Stimulated activated CD8-positive, alpha-beta memory T cell treated with anti-CD3 and anti-CD28 coated beads, Interleukin-15, amount 100 ng/mL, for 4 hours (primary cell): ENCODE measurements at places on chromosomes 2 and 18.

DNA sequence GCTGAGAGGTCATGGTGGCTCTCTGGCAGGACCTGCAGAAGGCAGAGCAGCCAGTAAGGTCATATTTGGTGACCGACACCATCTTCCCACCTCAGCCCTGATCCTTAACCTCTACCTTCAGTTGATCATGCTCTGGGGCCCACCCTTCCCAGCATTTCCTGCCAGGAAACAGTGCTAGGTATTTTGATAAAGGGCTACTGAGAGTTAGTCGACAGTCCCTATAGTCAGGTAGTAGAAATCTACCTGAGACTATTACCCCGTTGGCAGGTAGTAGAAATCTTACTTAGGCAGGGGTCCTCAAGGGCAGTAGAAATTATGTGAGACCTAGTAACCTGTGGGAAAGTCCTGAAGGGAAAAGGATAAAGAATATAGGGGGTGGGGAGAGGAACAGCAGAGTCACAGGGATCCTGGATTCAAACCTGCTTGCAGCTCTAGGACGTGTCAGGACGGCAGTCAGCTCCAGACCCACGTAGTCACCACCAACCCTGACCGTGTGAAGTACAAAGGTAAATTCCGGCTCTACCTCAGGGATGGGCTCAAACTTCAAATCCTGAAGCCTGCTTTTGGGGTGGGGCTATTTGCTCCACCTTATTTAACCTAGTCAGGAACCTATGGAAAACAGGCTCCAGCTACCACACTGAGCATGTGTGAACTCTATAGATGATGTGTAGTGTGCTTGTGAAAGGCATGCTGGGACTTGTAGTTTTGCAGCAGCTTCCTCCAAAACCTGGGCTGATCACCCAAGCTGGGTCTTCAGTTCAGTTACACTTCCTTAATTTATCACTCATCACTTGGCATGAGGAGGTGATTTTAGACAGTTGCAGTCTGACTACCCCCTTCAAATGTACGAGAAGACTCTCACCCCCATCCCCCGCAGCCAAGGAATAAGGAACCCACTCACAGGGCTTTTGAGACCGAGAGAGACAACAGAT is at the start of gene DQX1:
Gene DQX1, minus strand, starts transcription at position 515 of the 932 bp plus-strand sequence. Its CDS starts 502 bp downstream, at position 13.
- DNase-seq, result no peak

- no peak for DNase-seq
Observed at GRCh38 chr2:201696151-201696659, 2.2 kb downstream of the MPP4 start.

DNA sequence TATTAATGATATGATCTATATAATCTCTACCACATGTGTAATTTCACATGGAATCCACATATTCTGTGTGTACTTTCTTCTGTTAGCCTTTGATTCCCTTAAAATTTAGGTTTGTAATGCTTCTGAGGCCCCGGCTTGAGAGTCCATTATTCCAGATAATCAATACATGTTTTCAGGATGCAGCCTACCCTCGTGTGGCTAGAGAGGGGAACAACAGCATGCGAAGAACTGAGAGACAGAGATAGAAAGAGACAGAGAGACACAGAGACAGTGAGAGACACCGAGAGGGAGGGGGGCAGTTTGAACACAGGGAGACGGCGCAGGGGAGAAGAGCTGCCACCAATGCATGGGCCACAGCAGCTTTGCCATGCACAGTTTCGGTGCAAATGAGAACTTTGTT is 185.4 kb downstream of the SNTG2 start:
- DNase-seq, result no peak

DNA sequence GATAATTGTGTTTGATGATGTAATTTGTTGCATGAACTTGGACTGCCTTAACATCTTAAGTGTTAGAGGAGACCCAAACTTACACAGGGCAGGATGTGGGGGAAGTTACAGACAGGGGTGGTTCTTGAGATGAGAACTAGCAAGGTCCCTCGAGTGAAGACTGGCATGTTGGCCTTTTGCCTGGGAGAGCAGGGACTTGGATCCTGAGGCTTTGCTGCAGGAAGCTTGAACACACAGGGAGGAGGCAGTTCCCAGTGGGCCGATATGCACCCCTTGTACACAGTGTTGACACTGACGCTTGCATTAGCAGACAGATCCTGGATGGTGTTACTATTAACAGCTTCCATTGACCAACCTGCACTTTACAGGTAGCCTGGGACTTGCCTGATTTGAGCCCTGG is 47.5 kb downstream of the CHRNA1 start:
- DNase-seq, result no peak

- DNase-seq, result no peak
Observed at GRCh38 chr2:241432824-241433448, 75.4 kb downstream of the STK25 start.

DNA sequence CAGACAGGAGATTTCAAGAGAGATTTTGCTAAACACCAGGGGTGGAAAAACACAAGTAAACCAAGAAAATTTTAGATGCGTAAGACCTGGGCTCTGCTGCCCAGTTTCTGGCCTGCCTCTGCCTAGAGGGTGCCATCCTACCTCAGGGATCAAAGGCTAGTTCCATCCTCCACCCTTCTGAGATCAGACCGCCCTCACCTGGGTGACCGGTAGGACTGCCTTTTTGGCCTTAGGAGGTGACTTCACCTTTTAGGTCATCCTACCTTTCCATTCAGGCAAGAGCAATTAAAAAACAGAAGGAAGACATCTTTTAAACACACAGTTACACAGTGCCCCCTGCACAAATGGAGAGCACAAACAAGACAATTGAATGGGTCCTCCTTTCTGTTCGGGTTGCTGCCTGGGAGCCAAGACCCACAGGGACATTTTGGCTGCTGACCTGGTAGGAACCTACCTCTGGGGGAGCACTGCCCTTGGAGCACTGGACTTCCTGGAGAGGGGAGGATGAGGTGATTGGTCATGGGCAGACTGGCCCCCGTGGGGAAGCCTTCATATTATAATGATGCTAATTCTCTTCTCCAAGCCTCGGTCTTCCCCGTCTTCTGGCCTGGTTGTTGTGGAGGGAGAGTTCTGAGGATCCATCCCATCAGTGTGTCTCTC is 3.1 kb downstream of the PSD4 start:
- DNase-seq, result no peak

DNA sequence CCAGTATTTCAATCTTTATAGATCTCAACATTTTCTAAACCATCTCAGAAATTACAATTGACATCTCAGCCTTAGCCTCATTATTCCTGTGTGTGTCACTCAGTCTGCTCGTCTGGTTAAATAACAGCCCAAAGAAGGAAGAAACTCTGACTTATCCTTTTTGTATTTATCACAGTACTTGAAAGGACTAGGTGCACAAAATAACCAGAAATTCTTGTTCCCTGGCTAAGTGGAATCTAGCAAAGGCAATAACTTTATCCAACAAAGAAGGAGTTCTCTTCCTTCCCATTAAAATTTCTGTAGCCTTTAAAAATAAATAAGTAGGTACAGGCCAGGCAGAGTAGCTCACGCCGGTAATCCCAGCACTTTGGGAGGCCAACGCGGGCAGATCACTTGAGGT is 139.9 kb upstream of the PID1 start:
- no peak for DNase-seq

DNA sequence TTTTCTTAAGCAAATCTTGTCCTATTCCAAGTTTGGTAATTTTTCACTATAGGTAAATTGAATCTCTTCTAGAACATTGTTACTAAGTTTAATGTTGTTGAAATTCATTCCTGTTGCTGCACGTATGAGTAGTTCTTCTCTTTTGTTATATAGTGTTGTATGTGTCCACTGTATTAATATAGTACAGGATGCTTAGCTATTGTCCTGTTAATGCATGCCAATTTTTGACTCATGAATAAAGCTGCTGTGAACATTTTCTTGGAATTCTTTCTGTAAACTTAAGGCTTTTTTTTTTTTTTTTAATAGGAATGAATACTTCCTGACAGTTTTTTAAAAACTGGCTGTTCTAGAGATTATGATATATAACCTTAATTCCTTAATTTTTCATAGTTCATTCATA is 326.9 kb downstream of the SLC4A3 start:
- DNase-seq, result no peak

DNA sequence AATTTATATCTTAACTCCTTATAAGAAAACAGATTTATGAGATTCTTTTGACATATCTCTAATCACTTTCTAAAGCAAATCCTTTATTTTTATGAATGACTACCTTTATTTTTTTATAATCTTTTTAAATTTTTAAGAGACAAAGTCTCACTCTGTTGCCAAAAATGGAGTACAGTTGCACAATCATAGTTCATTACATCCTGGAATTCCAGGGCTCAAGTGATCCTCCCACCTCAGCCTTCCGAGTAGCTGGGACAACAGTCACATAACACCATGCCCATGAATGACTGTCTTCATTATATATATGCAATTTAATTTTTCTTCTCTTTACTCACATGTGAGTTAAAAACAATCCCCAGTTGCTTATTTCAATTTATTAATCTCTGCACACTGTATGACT is 21.7 kb downstream of the ACADL start:
- no peak for DNase-seq

DNA sequence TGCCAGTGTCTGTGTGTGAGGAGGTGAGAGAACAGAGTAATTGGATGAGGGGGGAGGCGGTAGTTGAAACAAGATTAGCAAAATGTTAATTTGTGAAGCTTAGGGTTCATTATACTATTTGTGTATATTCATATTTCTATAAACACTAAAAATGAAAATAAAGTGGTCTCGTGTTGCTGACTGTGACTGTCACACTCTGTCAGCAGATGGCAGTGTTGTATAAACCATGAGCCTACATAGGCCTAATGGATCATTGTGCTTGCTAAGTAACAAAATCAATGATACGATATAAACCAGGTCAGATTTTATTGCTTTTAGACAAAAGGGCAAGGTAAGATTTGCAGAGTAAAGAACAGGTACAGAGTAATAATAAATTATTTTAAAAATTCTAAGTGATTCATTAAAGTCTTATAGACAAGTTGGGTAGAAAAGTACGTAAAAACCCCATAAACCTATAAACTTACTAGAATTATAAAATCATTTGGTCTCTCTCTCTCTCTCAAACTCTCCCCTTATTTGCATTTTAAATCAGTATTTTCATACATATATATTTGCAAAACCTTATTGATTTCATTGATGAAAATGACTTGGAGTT is 182.7 kb downstream of the RPIA start:
- DNase-seq, result no peak

- DNase-seq, result no peak
Observed at GRCh38 chr18:52007105-52007504, 332.9 kb upstream of the DCC start.
